ENCODE measurements at places on chromosomes 1 and 21.

GRCh38 chr1:247906504-247907047 lies 11.2 kb downstream of the OR2W3 start:
- DNase-seq: peak; percentile 7

- no peak for DNase-seq
Observed at GRCh38 chr1:19654886-19655717, 9.6 kb upstream of the HTR6 start.

DNA sequence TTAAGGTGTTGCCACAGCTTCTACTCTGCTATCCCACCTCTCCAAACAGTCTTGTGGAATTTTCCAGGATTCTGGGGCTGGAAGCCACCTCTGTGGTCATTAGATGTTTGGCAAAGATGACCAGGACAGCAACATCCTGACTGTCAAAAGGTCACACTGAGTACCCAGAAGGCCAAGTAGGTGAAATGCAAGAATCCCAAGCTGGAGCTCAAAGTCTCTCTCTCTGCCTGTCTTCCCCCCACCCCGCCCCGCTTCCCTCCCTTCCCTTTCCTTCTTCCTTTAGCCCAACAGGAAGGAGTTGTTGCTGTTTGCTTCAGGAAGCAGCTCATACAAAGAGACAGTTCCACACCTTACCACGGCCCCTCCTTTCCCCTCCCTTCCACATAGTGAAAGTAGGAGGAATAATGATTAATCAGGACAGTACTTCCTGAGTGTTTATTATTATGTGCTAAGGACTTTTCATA lies 75.6 kb upstream of the SLC2A1 start:
- DNase-seq: no peak

- no peak for DNase-seq
Observed at GRCh38 chr1:80827666-80828065, 973.1 kb upstream of the ADGRL2 start.

DNA sequence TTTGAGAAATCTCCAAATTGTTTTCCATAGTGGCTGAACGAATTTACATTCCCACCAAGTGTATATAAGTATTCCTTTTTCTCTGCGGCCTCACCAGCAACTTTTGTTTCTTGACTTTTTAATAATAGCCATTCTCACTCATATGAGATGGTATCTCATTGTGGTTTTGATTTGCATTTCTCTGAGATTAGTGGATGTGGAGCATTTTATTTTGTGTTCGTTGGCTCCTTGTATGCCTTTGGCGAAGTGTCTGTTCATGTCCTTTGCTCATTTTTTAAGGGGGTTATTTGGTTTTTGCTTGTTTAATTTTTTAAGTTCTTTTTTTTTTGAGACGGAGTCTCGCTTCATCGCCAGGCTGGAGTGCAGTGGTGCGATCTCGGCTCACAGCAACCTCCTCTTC lies 45.1 kb upstream of the MPC2 start:
- DNase-seq: no peak

GRCh38 chr1:92797961-92798360 lies 13.1 kb upstream of the EVI5 start:
- no peak for DNase-seq

DNA sequence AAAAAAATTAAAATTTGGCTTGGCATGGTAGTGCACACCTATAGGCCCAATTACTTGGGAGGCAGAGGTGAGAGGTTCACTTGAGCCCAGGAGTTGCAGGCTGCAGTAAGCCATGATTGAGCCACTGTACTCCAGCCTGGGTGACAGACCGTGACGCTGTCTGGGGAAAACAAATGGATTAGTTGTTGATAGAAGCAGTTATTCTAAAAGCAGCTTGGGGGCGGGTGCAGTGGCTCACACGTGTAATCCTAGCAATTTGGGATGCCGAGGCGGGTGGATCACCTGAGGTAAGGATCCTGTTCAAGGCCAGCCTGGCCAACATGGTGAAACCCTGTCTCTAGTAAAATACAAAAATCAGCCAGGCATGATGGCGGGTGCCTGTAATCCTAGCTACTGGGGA lies 40.3 kb downstream of the KIF1B start:
- DNase-seq: no peak

GRCh38 chr1:89957107-89957506 lies 37.8 kb upstream of the ZNF326 start:
- no peak for DNase-seq

DNA sequence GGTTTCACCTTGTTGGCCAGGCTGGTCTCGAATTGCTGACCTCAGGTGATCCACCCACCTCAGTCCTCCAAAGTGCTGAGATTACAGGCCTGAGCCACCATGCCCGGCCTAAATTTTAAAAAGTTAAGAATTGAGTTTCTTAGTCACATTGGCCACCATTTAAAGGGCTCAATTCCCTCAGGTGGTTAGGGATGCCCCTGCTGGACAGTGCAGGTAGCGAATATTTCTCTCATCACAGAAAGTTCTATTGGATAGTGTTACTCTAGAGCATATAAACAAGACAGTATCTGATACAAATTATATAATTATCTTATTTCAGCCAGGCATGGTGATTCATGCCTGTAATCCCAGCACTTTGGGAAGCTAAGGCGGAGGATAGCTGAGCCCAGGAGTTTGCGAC lies 320.2 kb downstream of the ZP4 start:
- no peak for DNase-seq

- no peak for DNase-seq
Observed at GRCh38 chr1:97170300-97170699, 448.7 kb downstream of the PTBP2 start.

DNA sequence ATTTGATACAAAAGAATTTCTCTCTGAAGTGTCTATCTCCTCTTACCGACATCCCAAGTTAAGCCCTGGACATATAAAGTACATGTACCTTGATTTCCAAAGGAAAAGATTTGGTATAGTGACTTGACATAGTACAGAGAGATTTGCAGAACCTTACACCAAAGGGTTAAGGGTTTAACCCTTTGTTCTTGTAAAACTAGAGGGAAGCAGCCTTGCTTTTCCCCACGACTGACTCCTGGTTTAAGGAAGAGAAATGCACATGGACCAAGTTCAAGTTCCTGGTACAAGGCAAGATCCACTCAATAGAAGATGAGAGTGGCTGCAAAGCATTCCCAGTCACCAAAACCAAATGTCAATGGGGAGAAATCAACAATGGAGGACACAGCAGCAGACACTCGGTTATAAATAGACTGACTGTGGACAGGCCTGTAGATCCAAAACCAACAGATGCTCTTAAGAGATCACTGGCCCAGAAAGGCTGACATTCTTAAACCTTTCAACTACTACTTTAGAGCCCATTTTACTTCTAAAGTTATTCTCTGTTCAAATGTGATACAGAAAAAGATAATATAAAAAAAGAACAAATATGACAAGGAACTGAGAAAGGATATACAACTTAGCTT lies 69.4 kb downstream of the PUM1 start:
- DNase-seq: no peak

DNA sequence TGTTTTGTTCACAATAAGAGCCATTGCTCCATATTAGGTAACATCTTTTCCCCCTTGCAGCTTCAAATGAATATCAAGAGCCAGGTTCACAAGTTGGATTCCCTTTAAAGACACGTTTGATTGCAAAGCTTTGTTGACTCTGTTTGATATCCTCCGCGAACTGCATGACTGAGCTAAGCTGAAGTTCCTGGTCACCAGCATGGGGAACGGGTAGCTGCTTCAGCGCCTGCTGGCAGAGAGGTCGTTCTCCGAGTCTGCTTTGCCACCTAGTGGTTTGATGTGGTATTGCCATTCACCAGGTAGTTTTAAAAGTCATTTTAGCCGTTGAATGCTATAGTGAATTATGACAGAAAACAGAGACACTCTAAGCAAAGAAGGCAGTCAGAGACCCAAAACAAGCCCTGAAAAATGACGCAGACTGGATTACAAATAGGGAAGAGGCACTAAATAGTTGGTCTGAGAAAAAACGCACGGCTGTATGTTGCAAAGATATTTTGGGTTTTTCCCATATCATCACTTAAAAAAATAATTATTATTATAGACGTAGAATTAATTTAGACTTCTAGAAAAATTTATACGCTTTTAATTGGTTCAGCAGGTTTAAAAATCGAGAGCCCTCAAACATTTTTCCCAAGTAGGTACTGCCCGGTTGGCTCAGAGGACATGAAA lies 193.5 kb upstream of the FMN2 start:
- peak; percentile 44 for DNase-seq

GRCh38 chr1:155158991-155159390 lies 14.1 kb downstream of the KRTCAP2 start:
- no peak for DNase-seq

DNA sequence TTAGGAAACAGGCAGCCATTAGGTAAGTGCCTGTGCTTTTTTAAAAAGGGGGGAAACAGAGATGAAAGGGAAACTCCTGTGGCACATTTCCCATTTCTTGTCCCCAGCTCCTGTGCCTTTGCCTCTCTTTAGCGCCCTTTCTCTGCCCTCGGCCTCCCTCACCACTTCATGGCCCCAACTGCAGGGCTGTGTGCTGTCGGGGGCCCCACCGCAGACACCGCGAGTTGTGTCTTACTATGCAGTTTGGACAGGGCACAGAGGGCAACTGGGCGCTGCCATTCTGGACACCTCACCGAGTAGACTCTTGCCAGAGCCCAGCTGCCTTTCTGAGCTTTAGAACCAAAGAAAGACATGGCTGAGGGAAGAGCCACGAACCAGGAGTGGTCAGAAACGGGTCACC lies 93.7 kb upstream of the LPGAT1 start:
- no peak for DNase-seq

GRCh38 chr1:64112281-64112680 lies 91.1 kb upstream of the UBE2U start:
- no peak for DNase-seq

- no peak for DNase-seq
Observed at GRCh38 chr21:43820466-43820865, 31.1 kb downstream of the RRP1 start.

DNA sequence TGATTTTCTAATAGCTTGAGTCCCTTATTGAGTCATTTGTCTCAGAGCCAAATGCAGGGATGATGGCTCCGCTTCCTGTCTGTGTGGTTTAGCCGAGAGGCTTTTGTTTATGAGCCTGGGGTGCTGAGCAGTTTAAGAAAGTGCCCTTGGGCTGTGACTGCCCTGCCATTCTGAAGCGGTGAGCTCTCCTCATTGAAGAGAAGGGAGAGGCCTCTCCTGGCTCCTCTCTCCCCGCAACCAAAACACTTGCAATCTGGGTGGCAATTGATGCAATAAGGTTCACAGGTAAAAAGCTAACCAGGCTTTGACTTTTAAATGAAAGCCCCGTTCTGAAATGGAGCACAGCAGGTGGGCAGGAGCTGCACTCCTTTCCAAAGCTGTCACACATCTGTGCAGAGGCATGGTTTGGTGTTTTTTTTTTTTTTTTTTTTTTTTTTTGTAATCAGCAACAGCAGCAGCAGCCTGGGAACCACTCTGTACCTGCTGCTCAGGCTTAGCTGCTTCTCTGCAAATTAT lies 403.7 kb downstream of the SIPA1L2 start:
- peak; percentile 82 for DNase-seq

DNA sequence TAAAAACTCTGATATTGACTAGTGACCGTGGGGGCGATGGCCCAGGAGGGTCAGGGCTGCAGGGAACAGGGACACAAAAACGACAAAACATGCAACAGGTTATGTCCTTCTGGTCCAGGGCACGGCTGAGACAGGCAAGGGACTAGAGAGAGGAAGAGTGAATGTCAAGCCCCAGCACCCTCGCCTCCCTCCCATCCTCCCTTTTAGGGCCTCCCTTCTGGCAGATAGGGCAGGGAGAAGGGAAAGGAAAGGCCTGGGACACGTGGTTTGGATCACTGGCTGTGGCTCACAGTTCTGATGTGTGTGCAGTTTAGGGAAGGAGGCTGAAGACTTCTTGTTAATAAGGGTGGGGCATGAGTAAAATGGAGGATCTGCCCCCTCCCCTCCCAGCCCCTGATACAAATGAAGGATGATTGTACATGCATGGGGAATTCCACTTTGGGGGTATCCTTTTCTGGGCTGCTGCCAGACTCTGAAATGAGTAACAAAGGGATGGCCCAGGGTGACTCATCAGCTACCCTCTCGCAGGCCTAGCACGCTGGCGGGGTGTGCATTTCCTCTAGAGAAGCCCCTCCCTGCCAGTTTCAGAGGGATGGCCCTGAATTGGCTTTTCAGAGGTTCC lies 14.2 kb downstream of the CAPN2 start:
- peak; percentile 96 for DNase-seq

DNA sequence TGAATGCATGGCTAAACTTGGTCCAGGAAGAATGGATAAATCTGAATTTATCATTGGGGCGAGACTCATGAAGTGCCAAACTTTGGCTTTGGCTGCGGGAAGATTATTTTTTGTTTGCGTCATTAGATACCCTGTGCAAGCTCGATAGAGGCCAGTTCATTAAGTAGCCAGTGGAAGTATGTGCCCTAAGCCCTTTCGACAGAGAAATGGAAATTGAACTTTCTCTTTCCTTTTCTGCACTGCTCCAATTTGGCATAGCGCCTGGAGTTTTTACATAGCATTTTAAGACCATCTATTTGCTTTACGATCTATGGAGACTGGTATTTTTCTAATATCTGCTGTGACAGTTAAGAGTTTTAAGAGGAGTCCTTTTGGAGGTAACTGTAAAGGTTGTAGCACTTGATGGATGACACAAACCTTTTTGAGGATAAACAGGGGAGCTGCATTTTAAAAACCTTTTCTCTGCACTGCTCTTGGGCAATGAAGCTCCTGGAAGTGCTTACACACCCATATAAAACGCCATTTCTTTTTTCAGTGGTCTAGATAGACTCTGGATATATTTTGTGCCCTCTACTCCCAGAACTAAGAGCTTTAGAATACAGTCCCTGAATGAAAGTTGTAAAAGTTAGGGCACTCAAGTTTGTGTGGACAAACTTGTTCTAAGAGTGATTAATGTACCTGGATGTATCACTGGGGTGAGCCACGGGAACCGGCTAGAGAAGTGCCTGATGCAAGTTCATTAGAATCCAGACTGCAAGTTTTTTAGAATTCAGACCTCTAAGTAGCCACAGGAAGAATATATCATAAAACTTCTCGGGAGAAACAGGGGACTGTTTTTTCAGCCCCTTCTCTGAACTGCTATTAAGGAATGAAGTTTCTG lies 41.3 kb upstream of the CFHR3 start:
- DNase-seq: no peak

Data from SJSA1 (cell line).